Colonic mucosa (tissue), 4 donors: ENCODE measurements at places on chromosomes 2 and 18. TPM values are rescaled to one million over a fixed set of nuclear protein-coding genes. Genes with fewer than 3 reads are reported as not detected.
A peak's percentile ranks its signal among the peaks of the same experiment; 100 is the strongest.

- peak; percentile 41 for DNase-seq
Measured at GRCh38 chr2:33598561-33599174, 431 bp downstream of the FAM98A start.

FBXO48 gene
- total RNA-seq, result 1.5 TPM

GRCh38 chr2:7427293-7428060, 510.3 kb downstream of the RNF144A start:
- DNase-seq, result no peak

DNA sequence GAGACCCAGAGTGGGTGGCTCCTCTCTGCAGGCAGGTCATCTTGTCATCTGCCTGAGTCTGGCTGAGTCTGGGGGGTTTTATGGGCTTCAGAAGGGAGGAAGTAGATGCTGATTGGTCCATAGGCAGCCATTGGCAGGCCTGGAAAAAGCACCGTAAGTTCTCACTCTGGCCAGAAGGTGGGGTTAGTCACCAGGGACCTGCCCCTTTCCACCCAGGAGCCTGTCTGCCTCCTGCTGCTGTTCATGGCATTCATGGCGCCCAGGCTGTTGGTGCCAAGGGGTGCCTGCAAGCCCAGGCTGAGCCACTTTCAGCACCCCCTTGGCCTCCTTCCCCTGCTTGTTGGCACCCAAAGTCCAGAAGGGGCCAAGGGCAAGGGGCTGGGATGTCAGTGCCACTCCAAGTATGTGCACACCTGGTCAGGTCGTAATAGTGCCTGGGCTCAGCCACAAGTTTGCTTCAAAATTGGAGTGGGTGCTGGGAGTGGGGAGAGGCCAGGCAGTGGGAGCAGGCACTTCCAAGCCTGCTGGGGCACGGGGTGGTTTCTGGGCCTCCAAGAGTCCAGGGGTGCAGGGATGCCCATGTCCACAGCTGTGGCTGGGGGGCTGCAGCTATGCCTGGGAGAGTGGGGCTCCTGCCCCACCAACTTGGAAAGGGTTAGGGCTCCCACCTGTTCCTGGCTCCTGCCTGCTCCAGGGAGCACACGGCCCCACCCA, 178.1 kb downstream of the FAM210A start:
- DNase-seq, result peak; percentile 12

RNF152 gene
- 50.1 TPM for total RNA-seq

DNA sequence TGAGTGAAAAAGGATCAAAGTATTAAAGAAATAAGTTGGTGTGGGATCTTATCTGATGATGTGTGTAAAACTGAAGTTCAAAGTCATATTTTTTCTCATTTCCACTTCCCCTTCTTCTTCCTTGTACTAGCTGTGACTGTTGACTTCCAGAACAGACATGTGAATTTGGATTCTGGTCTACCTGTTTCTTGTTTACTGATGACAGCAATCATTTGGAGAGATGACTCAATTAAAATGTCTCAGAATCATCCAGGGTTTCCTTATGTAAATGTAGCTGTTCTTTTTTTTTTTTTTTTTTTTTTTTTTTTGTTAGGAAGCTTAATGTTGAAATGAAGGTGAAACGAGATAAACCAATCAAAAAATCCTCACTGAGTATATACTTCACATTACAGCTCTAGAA, 819.9 kb upstream of the PIK3C3 start:
- DNase-seq, result no peak

DNA sequence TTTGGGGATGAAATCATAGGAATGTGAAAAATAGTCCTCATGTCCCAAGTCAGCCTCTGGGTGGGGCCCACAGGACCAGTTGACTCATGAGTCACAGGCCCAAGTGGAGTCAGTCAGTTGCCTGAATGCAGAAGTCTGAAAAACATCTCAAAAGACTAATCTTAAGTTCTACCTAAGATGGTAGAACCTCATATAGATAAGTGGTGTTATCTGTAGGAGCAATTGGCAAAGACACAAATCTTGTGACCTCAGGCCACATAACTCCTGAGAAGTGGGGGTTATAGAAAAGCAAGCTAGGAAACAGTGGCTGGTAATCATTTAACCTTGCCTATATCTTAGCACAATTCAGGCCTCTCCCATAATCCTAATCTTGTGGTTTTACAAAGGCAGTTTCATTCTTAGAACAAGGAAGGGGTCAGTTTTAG, 257.1 kb upstream of the SPOPL start:
- DNase-seq, result peak; percentile 35

PID1 gene
- total RNA-seq, result 40.3 TPM

DNA sequence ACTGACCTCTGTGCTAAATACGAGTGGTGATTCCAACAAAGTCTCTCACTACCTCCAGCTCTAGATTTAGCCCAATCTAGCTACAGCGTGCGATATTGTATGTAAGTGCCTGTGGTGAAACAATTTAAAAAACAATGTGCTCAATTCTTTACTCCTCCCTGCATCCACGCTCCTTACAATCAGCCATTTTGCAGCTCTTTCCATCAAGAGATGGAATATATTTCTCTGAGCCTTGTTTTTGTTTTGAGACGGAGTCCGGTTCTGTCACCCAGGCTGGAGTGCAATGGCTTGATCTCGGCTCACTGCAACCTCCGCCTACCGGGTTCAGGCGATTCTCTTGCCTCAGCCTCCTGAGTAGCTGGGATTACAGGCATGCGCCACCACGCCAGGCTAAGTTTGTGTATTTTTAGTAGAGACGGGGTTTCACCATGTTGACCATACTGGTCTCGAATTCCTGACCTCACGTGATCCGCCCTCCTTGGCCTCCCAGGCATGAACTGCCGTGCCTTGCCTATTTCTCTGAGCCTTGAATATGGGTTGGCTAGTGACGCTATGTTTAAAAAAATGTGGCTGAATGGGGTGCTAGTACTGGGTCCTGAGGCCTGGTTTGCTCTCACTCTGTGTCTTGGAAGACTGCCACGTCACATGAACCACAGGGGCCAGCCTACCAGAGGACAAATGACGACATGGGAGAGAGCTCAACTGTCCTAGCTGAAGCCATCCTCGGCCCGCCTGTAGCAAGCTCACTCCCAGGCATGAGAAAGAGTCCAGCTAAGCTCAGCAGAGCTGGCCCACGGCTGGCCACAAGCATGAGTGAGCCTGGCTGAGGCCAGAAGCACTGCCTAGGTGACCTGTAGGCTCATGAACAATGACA, 14.8 kb downstream of the WDFY1 start:
- DNase-seq, result peak; percentile 41

GRCh38 chr2:72034353-72035095, 113.1 kb downstream of the CYP26B1 start:
- DNase-seq, result no peak

- no peak for DNase-seq
Measured at GRCh38 chr2:147224070-147224469, 620.8 kb upstream of the ACVR2A start.

MAPRE2 gene
- total RNA-seq, result 32.2 TPM

- no peak for DNase-seq
Measured at GRCh38 chr18:23145621-23146020, 10.3 kb downstream of the CABLES1 start.

- DNase-seq, result no peak
Measured at GRCh38 chr2:49041061-49041460, 113.3 kb downstream of the FSHR start.

TPRKB gene
- total RNA-seq, result 28.2 TPM

- peak; percentile 71 for DNase-seq
Measured at GRCh38 chr2:9565436-9566153, 10.0 kb upstream of the ADAM17 start.

DNA sequence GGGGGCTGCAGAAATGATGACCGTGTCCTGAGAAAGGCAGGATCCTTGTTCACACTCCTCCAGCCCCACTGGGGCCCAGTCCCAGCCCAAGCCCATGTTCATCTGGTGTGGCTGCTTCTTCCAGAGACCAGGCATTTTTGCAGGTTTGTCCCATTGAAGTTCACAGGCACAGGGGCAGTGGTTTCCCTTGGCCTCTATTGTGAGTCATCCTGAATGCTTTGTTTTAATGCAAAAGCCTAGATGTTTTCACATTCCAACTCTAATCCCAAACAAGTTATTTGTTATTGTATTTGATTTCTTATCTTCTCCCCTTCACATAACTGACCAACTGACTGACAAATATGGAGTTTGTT, 426.4 kb upstream of the ID2 start:
- no peak for DNase-seq

DNA sequence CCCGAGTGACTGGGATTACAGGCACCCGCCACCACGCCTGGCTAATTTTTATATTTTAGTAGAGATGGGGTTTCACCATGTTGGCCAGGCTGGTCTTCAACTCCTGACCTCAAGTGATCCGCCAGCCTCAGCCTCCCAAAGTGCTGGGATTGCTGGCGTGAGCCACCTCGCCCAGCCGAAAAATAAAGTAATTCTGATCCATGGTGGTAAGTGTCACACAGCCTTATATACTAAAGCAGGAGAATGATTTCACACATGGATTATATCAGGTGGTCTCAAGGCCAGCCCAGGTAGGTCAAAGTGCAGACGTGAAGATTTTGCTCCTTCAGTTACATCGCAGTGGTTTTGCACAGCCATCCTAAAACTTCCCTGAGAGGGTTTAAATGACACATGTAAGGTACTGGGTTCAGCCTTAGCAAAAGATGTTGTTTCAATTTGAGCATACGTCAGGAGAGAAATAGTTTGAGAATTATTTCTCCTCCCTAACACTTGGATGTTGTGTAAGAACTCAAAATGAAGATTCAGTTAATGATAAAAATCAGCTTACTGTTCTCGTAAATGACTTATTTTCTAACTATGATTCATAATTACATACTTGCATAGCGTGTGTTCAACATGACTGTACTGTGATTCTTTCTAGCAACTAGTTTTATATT, 93.0 kb upstream of the SLC39A10 start:
- DNase-seq, result no peak

SLC8A1 gene
- 4.1 TPM for total RNA-seq

STEAP3 gene
- 52.2 TPM for total RNA-seq

DNA sequence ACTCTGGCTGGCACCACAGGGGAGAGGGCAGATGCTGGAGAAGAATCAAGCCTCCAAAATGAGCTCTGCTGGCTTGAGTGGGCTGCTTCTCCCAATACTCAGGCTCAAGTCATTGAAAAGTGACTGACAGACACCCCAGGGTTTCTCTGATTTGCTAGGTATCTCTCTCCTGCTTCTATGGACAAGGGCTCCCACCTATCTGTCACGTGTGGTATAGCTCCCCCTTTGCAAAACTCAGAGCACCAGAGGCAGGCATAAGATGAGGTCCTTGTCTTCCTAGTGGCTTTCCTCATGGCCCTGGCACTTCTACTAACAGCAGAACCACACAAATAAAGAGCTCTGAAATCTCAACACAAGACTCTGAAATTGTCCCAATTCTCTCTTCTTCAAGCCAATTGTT, 105.2 kb downstream of the GALNT14 start:
- DNase-seq, result no peak

- no peak for DNase-seq
Measured at GRCh38 chr2:217103752-217104545, 244.1 kb upstream of the TNP1 start.

- peak; percentile 20 for DNase-seq
Measured at GRCh38 chr2:16900405-16901025, 234.9 kb upstream of the CYRIA start.

DNA sequence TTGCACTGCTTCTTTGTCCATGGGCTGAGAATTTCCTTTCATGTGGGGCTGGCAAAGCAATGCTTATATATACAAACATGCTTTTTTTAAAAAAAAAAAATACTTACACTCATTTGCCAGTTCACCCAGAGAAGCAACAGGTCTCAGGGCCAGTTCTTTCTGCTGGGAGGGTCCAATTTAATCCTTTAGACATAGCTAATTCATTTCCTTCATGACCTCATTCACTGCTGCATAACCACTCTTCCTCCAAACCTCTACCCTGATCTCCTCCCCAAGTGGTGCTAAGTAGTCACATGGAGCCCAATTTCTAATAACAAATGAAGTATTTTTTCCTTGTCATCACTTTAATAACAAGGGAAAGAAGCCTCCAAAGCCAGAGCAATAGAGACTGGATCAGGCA, 17.1 kb upstream of the TMEM178A start:
- DNase-seq, result no peak

- DNase-seq, result no peak
Measured at GRCh38 chr2:190705280-190705679, 56.4 kb downstream of the NAB1 start.

- DNase-seq, result peak; percentile 38
Measured at GRCh38 chr2:1730015-1730927, 14.0 kb downstream of the PXDN start.

DNA sequence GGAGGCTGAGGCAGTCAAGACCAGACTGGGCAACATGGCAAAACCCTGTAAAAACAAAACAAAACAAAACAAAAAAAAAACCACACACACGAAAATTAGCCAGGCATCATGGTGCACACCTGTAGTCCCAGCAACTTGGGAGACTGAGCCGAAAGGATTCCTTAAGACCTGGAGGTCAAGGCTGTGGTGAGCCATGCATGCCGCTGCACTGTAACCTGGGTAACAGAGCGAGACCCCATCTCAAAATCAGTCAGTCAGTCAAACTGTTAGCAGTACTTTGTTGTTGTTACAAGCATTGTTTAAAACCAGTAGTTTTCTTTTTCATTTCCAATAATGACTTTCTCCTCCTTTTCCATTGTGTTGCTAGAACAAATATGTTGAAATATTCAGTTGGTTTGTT, 21.7 kb downstream of the EPB41L5 start:
- no peak for DNase-seq

DCC gene
- 0.48 TPM for total RNA-seq

ADCYAP1 gene
- 0.32 TPM for total RNA-seq

LRP2 gene
- total RNA-seq, result 0.05 TPM

DNA sequence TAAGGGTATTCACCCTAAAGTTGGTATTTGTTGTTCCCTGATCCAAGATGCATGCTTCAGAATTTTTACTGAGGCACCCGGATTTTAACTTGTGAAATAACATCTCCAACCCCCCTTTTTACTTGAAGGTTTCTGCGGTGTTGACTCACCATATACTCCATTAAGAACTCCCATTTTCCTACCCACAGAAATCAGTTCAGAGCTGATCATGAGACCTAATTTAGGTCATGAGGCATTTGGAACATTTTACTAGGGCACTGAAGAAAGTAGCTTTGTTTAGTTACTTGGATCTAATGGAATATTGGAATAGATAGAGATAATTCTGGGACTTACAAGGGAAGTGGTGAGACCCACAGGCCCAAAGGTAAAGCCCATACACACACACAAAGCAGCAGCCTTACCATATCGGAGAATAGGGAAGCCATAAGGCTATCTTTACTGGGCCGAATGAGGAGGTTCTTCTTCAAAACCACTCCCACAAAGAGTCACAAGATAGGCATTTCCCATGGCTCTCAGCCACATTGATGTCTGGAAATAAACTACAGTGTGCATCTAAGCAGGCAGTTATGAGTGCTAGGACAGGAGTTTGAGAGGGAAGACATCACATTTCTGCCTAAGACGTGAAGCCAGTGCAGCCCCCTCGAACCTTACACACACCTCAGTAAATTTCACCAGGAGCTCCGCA, 681.0 kb upstream of the LRRTM4 start:
- no peak for DNase-seq
